ENCODE measurements at places on chromosomes 6 and 20.

- no peak for DNase-seq
These were observed 356.8 kb downstream of the DHX35 start for GRCh38 chr20:39318911-39319310.

DNA sequence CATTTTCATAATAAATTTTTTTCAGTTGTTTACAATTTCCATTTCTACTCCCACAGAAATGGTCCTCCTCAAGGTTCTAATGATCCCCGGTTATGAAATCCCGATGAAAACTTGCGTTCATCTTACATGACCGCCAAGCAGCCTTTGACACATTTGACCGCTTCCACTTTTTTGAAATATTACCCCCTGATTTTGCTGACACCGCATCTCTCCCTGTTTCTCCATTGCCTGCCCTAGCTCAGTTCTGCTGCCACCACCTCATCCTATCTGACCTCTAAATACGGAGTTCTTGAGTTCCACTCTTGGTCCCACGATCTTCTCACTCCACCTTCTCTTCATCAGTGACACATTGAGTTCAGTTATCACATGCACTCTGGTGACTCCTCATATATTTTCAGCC is 74.1 kb downstream of the SLC35B3 start:
- DNase-seq, result no peak

DNA sequence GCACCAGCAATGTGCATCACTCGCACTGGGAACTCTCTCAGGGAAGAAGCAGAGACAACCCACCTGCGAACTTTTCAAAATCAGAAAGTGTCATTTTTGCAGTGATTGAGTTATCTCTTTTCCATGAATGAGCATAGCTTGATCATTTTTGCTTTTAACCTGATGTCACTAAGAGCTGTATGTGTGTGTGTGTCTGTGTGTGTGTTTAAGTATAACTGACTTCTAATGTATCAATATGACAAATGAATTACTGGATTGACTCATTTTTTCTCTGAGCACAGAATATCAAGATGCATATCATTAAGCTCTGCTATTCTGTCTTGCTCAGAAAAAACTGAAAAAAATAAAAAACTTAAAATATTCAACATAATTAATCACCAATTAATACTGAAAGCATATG is 548.9 kb upstream of the MARCKS start:
- no peak for DNase-seq

GRCh38 chr6:45619994-45620471 is 242.3 kb upstream of the SUPT3H start:
- no peak for DNase-seq

GRCh38 chr6:31268836-31269235 is 3.1 kb downstream of the HLA-C start:
- DNase-seq, result no peak
